ENCODE measurements at places on chromosomes 3 and 15.

GRCh38 chr3:195048059-195048905, 222.7 kb downstream of the XXYLT1 start:
- no peak for DNase-seq

DNA sequence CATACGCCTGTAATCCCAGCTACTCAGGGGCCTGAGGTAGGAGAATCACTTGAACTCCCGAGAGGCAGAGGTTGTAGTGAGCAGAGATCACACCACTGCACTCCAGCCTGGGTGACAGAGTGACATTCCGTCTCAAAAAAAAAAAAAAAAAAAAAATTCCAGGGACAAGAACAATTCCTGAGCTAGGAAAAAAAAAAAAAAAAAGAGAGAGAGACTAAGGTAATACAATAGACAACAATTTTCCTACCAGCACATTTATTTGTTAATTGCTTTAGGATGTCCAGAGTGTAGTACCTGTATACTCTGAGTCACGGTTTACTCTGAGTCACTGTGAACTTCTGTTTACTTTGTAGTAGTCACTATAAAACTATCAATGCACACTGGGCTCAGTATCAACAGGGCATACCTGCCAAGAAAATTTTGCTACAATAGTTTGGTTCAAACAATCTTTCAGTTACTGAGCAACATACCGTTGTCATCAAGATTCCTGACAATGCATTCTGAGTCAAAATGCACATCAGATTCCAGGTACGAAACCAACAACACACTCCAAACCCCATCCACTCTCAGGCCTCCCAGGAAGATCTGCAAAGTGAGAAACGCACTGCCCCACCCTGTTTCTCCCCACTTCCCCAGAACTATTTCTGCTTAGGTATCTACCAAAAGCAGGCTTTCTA, 28.3 kb downstream of the IGF2BP2 start:
- DNase-seq, result no peak

DNA sequence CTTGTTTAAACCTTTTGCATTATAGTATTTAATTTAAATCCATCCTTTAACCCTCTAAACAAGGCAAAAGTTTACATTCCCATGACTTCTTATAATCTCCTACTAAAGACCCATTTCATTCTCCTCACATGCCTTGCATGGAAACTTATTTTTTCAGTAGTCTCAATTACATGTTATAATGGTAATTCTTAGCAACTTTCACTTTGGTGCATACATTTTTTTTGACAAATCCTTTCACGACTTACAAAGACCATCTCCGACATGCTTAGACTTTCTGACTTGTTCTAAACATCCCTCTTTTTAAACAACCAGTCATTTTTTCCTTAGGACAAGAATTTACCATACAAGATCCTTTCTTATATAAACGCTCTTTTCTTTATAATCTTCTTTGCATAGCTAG, 615.4 kb upstream of the GBE1 start:
- DNase-seq, result no peak

DNA sequence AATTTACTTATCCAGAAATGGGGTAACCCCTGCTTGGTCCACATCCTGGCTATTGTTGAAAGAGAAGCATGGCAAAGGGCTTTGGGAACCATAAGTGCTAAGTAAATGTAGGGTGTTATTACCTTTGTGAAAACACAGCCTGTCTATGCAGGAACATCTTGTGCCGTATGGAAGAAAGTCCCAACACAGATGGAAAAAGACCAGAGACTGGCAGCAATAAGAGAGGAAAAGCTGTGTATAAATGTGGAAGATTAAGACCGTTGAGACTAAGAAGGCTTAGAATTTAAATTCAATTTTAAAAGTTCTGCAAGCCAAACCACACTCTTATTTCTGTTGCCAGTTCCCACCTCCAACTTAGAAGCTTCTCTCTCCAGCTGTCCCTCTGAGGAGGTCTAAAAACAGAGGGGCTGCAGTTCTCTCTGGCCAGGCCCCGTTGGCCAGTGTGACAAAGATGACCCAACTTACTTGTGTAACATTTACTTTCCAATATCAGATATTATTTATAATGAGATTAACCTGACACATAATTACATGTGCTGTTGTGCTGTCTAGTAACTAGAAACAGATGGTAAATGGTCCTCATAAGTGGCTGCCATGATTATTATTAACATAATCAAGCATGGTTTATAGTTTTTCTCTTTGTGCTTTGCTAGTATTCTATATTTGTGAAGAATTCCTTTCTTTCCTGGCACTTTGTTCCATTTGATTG, 7.0 kb downstream of the MINDY4B start:
- no peak for DNase-seq

GRCh38 chr3:28989646-28990089, 291.2 kb upstream of the RBMS3 start:
- DNase-seq, result no peak

DNA sequence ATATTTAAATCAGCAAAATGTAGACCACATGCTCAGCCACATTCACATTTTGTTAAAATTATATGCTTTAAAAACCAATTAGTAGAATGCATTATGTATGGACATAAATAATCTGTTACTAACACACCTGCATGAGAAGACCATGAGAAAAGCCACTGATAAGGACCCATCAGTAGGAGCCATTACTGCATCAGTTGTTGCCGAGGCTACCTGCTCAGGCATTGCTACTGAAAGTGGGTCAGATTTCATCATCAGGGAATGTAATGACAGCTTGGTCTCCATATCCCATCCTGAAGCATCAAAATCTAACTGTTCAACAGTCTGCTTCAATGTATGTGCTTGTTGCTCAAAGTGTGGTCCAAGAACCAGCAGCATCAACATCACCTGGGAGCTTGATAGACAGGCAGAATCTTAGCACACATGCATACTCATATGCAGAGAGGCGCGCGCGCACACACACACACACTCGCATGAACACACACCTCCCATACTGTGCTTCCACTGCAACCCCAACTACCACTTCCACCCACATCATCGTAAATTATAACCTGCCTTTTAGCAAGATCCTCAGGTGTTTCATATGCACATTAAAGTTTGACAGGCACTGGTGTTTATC, 72.4 kb upstream of the FOXB1 start:
- no peak for DNase-seq

GRCh38 chr3:150062492-150062891, 91.8 kb upstream of the PFN2 start:
- DNase-seq, result no peak

Data from stimulated activated CD8-positive, alpha-beta memory T cell treated with anti-CD3 and anti-CD28 coated beads, Interleukin-7, amount 100 ng/mL, for 48 hours (primary cell).